ENCODE measurements at places on chromosomes 13 and 19.

- DNase-seq, result no peak
Measured at GRCh38 chr19:18339723-18340122, 675 bp upstream of the PGPEP1 start.

- DNase-seq, result no peak
Measured at GRCh38 chr19:6109947-6110346, 353 bp downstream of the RFX2 start.

DNA sequence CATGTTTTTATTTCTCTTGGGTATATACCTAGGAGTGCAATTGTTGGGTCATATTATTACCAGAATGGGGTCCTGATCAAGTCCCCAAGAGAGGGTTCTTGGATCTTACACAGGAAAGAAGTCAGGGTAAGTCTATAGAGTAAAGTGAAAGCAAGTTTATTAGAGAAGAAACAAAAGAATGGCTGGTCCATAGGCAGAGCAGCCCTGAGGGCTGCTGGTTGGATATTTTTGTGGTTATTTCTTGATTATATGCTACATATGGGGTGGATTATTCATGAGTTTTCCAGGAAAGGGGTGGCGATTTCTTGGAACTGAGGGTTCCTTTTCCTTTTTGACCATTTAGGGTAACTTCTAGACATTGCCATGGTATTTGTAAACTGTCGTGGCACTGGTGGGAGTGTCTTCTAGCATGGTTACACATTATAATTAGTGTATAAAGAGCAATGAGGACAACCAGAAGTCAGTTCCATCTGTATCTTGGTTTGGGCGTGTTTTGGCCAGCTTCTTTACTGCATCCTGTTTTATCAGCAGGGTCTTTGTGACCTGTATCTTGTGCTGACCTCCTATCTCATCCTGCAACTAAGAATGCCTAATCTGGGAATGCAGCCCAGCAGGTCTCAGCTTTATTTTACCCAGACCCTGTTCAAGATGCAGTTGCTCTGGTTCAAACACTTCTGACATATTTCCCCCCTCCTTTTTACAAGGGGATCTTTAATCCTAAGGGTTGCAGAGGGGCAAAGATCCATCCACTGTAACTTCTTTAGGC lies 41.1 kb downstream of the CEACAM1 start:
- no peak for DNase-seq

- no peak for DNase-seq
Measured at GRCh38 chr13:98458431-98458830, 118.5 kb downstream of the STK24 start.

DNA sequence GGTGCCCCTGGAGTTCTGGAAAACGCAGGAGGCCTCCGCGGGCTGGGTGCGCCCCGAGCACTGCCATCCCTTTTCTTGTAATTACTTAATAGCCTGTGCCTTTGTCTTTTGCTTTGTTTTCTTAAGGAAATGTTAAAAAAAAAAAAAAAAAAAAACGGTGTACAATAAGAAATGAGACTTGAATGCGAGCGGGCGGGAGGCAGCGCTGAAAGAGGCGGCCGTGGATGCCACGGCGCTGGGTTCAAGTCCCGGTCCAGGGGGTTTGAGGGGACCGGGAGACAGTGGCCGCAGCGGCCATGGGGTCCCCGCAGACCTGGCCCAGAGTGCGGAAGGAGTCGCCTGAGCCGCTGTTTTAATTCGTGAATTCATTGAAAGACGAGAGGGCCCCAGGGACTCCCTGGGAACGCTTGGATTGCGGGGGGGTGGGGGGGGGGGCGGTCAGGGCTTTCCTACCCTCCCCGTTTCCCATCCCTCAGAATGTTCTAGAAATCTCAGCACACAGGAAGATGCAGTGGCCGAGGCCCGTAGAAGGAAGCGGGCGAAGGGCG lies 349.2 kb upstream of the ARGLU1 start:
- no peak for DNase-seq

DNA sequence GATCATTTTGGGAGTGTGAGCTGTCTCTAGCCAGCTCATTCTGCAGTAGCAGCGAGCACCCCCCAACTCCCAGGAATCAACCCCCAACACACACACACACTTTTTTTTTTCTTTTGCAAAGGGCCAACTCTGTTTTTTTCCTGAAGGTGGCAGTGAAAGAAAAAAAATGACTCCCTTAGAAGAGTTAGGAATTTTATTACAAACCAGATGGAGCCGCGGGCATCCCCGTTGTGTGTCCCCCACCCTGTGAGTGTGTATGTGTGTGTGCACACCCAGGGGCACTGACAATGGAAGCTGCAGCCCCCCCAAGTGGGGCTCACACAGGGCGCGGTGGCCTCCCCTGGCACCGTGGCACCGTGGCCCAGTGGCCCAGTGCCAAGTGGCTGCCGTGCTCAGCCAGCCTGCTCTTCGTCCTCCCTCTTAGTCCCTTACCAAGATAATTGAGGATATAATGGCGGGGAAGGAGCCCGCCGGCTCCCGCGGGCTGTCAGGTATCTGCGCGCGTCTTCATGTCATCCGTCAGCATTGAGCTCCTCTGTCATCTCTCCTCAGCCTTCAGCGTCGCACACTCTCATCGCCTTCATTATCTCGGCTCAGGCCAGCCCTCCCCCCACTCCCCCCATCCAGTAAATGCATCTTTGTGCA lies 314.1 kb downstream of the ZNF536 start:
- no peak for DNase-seq

DNA sequence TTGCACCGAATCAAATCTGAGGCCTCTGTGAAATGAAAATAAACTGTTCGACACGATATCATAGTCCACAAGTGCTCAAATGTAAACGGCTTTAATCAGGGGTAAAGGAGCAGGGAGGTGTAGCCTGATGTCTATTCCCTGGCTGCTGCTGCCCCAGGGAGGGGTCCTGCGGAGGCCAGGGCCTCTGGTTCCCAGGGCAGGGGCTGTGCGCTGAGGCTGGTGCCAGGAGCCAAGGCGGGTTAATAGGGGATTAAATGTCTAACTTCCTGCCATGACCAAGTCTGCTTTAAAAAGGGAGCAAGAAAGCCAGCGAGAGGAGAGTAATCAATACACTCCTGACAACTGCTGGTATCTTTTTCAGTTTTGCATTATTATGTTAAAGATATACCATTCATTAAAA lies 59.4 kb downstream of the ZNF536 start:
- peak; percentile 53 for DNase-seq

GRCh38 chr13:106034201-106034600 lies 501.3 kb downstream of the EFNB2 start:
- no peak for DNase-seq

- no peak for DNase-seq
Measured at GRCh38 chr13:105506463-105506862, 1029.0 kb downstream of the EFNB2 start.

- no peak for DNase-seq
Measured at GRCh38 chr13:81726037-81726726, 1385.3 kb upstream of the SPRY2 start.

DNA sequence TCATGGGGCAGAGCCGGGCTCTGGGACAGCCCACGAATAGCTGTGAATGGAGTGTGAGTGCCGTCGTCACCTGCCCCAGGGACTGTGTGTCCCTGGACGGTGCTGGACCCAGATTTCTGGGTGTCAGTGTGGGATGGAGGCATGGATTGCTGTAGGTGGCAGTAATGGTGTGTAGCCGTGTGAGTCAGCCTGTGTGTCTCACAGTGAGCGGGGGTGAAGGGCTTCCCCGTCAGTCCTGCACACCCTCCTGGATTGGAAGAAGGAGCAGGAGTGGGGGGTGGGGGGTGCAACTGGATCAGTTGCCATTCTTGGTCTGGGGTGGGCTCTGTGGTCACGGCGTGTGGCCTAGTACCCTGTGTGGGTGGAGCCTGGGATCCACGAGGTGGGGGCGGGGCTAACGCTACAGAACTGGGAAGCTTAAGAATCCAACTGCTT lies 6.5 kb upstream of the LTBP4 start:
- no peak for DNase-seq

GRCh38 chr19:55171440-55171839 lies 5.0 kb upstream of the DNAAF3 start:
- DNase-seq, result no peak

GRCh38 chr13:38429916-38430315 lies 80.3 kb downstream of the UFM1 start:
- no peak for DNase-seq

GRCh38 chr13:37695200-37695599 lies 96.6 kb upstream of the POSTN start:
- no peak for DNase-seq

DNA sequence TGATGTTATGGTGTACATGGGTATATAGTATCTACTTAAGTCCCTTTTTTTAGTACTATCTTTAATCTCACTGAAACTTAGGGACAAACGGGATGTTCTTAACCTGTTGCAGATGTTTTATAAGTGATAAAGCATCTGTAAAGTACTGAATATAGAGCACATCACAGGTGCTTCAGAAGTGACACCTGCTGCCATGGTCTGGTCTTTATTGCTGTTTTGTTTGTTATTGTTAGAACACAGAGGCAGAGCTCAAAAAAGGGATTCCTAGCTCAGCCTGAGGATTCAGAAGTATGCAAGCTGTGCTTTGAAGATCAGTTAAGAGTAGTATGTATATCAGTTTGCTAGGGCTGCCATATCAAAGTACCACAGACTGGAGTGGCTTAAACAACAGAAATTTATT lies 219.5 kb downstream of the DCT start:
- DNase-seq, result no peak

DNA sequence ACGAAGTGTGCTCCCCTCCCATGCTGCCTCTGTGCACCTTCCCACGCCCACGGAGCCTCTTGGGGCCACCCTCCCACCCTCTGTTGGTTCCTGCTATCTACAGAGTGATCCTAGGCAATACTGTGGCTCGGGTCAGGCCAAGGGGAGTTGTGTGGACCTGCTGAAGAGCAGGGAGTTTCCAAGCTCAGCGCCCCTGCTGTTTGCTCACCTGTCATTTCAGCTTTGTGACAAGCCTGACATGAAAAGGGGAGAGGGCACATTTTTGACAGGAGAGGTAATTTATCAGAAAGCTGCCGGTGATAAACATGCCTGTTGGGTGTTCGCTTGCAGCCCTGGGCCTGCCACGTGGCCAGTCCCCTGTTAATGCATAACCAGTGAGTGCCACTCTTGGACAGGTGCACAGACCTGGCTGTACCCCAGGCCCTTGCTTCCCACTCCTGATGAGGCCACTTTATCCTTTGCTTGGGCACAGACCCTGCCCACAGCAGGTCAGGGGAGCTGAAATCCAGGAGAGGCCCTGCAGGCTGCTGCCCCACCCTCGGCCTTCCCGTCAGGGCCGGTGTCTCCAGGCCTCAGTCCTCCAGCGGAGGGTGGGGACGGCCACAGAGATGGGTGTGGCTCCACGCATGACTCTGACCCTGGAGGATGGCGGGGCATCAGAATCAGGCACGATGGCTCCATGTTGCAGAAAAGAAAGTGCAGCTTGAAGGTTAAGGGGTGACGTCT lies 201.5 kb upstream of the GPR12 start:
- no peak for DNase-seq

DNA sequence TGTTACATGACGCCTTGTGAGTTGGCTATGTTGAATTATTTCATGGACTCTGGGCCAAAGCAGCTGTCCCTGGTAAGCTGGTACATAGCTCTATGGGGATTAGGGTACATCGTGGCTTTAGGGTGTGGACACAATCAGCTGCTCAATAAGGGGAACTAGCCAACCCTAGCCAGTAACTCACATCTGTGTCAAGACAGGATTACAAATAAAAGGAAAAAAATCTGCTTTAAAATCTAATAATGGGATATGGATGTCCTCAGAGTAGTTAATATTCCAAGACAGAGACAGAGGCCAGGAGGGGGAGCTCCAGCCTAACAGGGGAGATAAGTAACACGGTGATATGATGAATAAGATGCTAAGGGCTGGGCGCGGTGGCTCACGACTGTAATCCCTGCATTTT lies 21.1 kb upstream of the ZNF766 start:
- DNase-seq, result no peak

- no peak for DNase-seq
Measured at GRCh38 chr13:91318886-91319285, 28.6 kb upstream of the MIR17HG start.

DNA sequence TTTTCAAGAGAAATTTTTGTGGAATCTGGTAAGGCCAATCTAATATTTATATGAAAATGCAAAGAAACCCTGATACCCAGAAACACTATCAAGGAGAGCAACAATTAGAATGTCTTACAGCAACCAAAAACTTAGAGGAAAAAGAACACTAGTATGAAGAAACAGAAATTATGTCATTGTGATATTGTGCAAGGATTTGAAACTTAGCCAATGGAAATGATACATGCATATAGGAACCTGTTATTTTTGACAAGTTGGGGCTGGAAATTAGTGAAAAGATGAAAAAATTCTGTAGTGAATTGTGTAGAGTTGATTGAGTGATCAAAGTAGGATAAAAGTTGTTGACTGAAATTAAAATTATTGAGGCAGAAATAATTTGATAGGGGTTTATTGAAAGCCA lies 792.6 kb upstream of the SLITRK6 start:
- no peak for DNase-seq
